T-helper 2 cell (primary cell): ENCODE measurements at places on chromosomes 12 and 14.

- DNase-seq = no peak
Observed at GRCh38 chr12:96094201-96094600, 58.8 kb upstream of the LTA4H start.

GRCh38 chr12:72037006-72037795 is 98.6 kb downstream of the TPH2 start:
- DNase-seq = no peak

DNA sequence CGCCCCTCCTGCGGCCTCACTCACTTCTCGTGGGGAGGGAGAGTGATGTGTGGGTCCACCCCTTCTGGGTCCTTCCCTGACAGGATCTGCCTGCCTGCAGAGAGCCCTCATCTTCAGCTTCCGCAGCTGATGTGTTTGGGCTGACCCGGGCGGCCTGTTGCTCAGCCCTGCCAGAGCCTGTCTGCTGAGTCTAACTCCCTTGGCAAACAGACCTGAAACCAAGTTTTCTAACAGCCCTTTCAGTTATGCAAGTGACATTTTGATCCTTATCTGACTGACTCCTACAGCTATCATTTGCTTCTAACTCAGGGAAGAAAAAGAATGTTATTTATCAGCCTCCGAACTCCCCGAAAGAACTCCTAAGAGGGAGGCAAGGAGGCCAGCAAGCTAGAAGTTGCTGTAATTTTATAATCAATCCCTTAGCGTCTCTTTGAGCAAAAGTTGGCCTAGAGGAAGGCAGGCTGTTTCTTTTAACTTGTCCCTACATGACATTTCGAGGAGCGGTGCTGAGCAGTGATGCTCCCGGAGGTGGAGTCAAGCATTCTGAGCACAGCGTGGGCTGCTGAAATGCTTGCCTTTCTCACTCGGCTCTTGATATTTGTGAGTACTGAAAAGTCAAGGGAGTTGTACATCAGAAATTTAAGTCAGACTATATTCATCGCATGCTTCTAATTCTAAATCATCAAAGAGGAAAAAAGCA is 31.5 kb upstream of the CACNA2D4 start:
- DNase-seq = no peak

- DNase-seq = no peak
Observed at GRCh38 chr12:132461526-132461925, 28.4 kb upstream of the FBRSL1 start.

GRCh38 chr14:58104808-58105207 is 47.2 kb downstream of the ARMH4 start:
- DNase-seq = no peak

GRCh38 chr14:103031566-103031911 is 25.8 kb downstream of the CDC42BPB start:
- DNase-seq = no peak

- DNase-seq = no peak
Observed at GRCh38 chr14:37131205-37131604, 41.2 kb downstream of the SLC25A21 start.

GRCh38 chr14:87325741-87326140 is 667.2 kb downstream of the GALC start:
- no peak for DNase-seq

- no peak for DNase-seq
Observed at GRCh38 chr12:91249054-91249453, 66.4 kb upstream of the DCN start.

GRCh38 chr12:122097584-122097926 is 19.0 kb downstream of the MLXIP start:
- no peak for DNase-seq

GRCh38 chr14:44162197-44162596 is 344.9 kb downstream of the FSCB start:
- no peak for DNase-seq

GRCh38 chr12:112992541-112993398 is 14.5 kb downstream of the OAS2 start:
- DNase-seq = peak; percentile 54

DNA sequence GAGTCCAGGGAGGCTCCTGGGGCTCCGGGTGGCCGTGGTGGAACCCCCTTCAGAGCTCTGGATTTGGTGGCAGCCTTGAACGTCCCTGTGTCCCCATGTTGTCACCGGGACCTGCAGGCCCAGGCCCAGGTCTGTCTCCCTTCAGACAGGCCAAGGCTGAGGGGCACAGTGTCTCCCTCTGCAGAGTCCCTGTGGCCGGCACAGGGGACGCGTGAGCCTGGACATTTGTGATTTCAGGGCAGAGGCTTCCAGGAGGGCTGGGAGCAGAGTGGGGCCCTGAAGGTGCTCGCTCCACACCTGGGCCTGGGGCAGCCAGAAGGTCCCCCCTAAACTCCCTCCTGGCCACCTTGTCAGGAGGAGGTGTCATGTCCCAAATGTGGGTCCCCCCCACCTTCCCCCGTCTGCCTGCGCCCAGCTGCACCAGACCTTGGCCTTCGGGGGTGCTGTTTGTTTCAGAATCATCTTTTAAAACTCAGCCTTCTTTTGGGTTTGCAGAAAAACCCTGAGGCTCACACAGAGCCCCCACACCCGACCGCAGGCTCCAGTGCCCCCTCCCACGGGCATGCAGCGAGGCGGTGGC is 47.6 kb downstream of the KIF26A start:
- no peak for DNase-seq

GRCh38 chr12:106978035-106978800 is 8.7 kb downstream of the MTERF2 start:
- no peak for DNase-seq

GRCh38 chr14:38047195-38047902 is 160.4 kb upstream of the SSTR1 start:
- DNase-seq = no peak

DNA sequence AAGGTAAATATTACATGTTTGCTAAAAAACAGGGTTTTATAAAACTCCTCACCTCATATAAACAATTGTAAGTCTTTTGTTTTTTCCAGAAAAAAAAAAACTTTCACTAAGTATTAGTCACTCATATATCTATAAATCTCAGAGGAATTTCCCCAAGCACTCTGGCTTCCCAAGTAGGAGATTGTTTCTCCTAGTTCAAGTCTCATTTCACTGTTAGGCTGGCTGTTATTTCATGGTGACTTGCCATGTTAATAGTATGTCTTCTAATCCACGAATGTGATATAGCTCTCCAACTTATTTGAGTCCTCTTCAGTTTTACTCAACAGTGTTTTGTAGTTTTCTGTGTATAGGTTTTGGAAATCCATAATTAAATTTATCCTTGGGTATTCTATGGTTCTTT is 61.6 kb downstream of the CAPZA3 start:
- DNase-seq = no peak

DNA sequence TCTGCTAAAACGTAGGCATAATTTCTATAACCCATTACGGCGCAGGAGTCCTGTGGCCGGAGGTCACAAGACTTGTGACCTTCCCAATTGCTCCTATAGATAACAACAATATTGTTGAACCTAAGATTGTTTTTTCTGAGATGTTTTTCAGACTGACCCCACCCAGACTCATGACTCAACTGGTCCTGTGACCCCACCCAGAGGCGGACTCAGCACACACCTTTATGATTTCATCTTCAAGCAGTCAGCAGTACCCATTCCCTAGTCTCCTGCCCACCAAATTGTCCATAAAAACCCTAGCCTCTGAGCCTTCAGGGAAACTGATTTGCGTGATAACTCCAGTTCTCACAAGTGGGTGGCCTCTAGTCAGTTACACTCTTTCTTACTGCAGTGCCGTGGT is 5.9 kb upstream of the PPP4R3A start:
- no peak for DNase-seq

DNA sequence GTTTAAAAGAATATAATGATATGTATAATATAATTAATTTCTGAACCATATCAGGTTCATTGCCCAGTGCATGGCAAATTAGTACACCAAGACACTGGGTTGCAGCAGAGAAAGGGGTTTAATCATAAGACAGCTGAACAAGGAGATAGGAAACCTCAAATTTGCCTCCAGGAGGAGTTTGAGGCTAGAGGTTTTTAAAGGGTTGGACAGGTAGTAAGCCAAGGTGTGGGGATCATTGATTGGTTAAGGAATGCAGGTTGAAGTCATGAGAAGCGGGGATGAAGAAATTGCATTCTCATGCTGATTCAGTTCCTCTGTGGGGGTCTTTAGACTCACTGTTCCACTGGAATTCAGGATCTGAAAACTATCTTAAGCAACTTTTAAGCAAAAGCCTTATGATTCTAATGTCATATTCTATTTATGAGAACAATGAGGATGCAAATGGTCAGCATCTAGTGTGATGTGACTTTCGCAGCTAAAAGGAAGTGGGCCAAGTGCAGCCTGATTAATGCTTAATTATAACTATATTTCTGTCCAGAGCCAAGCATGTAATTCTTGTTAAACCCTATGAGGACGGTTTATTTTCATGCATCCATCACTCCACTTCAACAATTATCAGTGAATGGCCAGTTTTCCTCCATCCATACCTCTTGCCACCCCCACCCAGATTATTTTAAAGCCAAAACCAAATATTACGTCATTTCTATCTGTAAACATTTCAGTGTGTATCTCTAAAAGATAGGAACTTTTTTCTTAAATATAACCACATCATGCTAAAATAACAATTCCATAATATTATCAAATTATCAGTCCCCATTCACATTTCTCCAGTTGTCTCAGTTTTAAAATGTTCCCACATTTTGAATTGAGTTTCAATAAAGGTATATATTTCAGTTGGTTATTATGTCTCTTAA is 14.9 kb downstream of the RNF212B start:
- no peak for DNase-seq
